NCI-H1417 (cell line): ENCODE measurements at places on chromosomes 16 and 17.

DNA sequence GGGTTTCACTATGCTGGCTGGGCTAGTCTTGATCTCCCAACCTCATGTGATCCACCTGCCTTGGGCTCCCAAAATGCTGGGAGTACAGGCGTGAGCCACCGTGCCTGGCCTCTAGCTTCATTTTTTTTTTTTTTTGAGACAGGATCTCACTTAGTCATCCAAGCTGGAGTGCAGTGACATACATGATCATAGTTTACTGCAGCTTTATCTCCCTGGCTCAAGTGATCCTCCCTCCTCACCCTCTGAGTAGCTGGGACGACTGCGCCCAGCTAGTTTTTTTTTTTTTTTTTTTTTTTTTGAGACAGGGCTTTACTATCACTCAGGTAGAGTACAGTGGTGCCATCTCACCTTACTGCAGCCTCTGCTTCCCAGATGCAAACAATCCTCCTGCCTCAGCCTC, 9.7 kb downstream of the RPA1 start:
- no peak for DNase-seq

GRCh38 chr17:80101946-80102663, 724 bp downstream of the GAA start:
- no peak for DNase-seq

GRCh38 chr17:76635039-76635438, 8.5 kb downstream of the ST6GALNAC1 start:
- no peak for DNase-seq

DNA sequence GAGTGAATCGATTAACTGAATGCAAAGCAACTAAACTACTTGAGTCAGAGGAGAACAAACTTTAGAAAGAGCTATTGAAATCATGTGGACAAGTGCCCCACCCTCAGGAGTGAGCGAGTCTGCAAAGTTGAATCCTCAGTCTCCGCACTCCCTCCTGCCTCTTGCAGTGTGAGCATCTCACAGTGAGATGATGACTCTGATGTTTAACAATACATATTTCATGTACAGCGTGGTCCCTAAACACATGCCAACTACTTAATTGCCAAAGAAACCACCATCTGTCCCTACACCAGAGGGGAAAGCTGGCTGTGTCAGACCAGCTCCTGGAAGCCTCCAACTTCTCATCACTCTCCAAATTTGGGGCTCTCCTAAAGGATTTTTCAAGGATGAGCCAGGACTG, 31.2 kb downstream of the PIMREG start:
- DNase-seq, result no peak

DNA sequence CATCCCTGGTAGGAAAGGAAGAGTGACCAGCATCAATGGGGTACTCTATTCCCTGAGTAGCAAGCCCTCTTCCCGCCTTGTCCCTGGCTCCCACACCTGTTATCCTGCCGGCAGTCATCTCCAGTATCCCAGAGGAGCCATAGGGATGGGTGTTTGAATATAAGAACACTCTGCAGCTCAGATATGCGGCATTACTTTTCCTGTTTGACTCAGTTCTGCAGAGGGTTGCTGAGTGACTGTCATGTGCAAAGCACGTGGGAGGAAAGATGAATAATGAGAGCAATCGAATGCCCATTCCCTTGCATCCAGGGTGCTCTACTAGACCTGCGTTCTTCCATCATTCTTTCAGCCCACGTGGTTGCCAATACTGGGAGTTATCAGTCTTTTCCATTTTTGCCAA, 115.1 kb downstream of the PRKCB start:
- no peak for DNase-seq

GRCh38 chr17:32940706-32941390, 12.9 kb downstream of the TMEM98 start:
- DNase-seq, result no peak

- no peak for DNase-seq
These were observed 38.0 kb downstream of the HEATR3 start for GRCh38 chr16:50103764-50104163.

GRCh38 chr16:77675464-77676324, 46.6 kb upstream of the NUDT7 start:
- DNase-seq, result peak; percentile 90

GRCh38 chr17:81025741-81026129, 9.2 kb upstream of the BAIAP2 start:
- no peak for DNase-seq

DNA sequence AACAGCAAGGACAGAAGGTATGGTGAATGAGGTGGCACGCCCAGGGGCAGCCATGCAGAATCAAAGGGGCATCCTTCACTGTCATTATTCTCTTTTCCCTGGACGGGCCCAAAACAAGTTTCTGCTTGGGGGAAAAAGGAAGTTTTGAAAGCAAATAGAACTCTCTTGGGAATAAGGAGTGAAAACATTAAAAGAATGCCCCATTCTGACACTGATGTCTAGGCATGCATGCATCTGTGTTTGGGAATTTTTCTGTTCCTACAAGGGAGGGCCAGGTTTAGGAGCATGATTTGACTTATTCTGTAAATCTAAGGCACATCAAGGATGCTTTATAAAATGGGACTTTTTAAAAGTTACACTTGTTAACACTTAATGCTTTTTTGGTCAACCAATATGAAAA, 34.3 kb upstream of the SLC12A3 start:
- no peak for DNase-seq

DNA sequence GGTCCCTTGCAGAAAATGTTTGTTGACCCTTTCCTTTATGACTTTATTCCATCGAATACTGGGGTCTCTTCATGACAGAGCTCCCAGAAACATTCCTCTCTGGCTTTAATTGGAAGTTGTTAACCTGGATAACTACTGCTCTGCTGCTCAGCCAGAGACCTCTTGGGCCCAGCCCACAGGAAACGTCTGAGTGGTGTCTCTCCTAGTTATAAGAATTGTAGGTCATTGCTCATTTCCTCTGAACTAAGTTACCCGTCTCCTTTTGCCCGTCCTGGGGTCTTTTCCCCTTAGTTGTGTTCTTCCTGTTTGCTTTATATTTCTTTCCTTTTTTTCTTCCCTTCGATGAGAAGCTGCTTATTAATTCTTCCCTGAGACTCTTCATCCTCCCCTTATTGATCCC, 9.0 kb downstream of the MAP2K6 start:
- DNase-seq, result no peak

GRCh38 chr16:67964477-67965131, 3.8 kb downstream of the SLC12A4 start:
- peak; percentile 51 for DNase-seq
